Germinal center (tissue), 1 donor: ENCODE measurements at places on chromosomes 12 and 14.

- no peak for DNase-seq
Measured at GRCh38 chr12:108649669-108650068, 16.0 kb upstream of the SELPLG start.

DNA sequence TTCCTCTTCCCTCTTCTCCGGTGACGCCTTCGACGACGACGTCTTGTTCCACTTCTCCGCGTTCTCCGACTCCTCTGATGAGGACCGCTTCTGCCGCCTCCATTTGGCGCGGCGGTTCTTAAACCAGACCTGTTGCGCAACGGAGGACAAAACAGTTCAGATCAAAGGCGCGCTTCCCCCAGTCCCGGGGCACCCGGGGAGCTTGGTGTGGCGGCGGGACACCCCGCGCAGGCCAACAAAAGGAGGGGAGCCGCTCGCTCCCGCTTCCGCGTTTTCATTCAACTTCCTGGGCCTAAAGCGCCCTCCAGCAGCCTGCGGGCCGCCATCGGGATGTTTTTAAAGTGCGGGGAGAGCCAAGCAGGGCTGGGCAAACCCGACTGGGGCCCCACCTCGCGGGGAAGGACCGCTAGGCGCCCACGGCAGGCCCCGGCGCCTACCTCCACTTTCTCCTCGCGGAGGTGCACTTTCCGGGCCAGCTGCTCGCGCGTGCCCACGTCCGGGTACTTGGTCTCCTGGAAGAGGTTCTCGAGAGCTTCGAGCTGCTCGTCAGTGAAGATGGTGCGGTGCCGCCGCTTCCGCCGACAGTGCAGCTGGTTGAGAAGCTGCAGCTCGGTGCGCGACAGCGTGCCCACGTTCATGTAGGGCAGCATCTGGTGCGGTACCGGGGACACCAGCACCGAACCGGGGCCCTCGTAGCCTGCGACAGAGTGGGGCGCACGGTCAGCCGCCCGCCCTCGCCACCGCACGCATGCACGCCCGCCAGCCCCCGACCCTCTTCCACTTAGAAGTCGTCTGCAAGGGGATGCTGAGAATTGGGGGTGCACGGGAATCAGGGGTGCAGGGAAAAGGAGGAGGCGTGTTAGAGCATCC lies 1.2 kb downstream of the GSC start:
- DNase-seq: no peak

DNA sequence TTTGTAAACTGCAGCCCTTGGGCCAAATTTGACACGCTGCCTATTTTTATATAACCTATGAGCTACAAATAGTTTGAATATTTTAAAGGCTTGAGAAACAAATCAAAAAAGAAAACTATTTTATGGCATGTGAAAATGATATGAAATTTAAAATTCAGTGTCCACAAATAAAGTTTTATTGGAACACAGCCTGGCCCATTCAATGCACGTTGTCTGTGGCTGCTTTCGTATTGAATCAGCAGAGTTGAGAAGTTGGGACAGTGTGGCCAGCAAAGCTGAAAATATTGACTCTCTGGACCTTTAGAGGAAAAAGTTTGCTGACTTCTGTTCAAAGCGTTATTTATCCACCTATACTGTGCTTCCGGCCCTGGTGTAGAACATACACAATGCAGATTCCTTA lies 654.2 kb downstream of the MED13L start:
- DNase-seq: no peak

DNA sequence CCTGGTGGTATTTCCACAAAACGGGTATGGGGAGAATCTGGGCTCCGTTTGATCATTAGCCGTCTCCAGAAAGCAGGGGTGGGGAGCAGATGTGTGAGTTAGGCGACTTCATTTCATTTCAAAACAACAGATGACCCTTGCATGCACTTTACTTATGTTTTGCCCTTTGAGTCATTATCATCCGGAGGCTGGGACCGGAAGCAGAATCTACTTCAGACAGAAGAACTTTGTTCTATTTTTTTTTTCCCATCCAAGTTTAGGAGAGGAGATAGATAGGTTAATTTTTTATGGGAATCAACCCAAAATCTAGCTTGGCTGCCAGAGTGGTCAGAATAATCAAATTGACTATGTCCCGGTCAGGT lies 31.3 kb upstream of the CMAS start:
- no peak for DNase-seq

- DNase-seq: no peak
Measured at GRCh38 chr14:44945264-44945663, 16.5 kb downstream of the KLHL28 start.

GRCh38 chr12:48131517-48131916 lies 12.4 kb downstream of the PFKM start:
- no peak for DNase-seq

DNA sequence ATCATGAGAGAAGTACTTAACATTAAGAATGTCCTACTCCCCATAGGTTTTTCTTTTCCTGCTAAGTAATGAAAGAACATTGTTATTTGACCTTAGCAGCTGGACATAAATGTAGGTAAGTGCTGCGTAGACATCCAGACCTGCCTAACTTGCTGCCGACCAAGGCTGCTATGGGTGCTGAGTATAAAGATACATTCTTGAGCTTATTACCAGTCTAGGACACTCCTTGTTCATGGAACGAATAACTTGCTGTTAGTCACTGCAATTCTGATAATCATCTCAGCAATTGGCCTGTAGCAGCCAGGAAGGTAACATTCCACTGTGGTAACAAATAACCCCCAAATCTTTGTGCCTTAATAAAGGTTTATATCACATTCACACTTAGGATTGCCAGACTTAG lies 478.1 kb downstream of the VRK1 start:
- no peak for DNase-seq

DNA sequence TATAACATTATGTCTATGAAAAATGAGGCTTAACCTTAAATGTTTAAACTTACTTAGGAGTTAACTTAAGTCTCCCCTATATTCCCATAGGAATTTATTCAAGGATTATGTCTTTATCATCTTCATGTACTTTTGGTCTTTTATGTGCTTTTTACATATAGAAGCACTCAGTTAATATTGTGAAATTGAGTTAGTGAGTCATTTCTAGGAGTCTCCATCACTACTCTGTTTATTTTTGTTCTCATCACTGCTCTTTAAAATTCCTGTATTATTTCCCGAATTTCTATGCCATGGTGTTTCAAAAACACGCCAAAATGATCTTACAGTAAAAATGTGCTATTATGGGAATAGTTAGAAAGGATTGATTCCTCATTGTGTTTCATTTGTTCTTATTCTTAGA lies 31.6 kb downstream of the TBC1D15 start:
- DNase-seq: no peak

DNA sequence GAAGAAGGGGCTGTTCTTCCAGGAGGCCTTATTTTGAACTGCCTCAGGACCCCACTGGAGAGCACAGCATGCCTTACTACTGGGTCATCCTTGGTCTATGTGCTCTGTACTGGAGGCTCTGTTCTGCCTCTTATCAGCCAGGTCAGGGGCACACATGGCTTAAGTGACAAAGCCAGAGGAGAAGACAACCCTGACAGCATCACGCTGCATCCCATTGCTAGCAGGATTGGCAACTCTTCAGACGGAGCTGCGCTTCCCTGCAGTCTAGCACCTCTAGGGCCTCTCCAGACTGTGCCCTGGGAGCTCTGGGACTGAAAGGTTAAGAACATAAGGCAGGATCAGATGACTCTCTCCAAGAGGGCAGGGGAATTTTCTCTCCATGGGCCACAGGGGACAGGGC lies 17.3 kb upstream of the TIGAR start:
- DNase-seq: no peak

DNA sequence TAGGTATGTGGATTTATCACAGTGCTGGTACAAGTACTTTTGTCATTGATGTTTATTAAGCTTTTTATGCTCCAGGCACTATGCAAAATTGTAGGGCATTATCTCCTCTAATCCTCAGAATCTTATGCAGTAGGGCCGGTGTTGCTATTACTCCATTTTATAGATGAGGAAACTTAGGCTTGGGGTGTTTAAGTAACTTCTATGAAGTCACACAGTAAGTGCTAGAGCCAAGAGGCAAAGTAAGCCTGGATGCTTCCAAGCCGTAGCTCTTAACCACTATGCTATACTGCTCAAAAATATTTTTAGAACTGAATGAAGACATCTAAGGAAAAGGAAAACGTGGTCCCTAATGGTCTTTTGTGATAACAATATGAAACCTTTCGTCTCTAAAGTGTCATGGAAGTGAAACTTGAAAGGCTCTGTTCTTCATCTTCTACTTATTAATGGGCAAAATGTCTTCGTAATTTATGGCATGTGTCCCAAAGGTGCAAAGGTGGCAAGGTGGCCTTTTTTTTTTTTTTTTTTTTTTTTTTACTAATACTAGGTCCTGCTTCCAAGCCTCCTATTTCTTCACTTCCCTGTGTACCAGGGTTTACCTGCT lies 85.2 kb downstream of the ETV6 start:
- DNase-seq: no peak

GRCh38 chr14:30312214-30312613 lies 246.7 kb upstream of the G2E3 start:
- no peak for DNase-seq

GRCh38 chr12:41794336-41794735 lies 350.3 kb downstream of the GXYLT1 start:
- DNase-seq: no peak

- DNase-seq: no peak
Measured at GRCh38 chr12:19191089-19191488, 61.6 kb downstream of the PLEKHA5 start.

GRCh38 chr12:116400636-116401372 lies 123.3 kb upstream of the MED13L start:
- peak; percentile 27 for DNase-seq

DNA sequence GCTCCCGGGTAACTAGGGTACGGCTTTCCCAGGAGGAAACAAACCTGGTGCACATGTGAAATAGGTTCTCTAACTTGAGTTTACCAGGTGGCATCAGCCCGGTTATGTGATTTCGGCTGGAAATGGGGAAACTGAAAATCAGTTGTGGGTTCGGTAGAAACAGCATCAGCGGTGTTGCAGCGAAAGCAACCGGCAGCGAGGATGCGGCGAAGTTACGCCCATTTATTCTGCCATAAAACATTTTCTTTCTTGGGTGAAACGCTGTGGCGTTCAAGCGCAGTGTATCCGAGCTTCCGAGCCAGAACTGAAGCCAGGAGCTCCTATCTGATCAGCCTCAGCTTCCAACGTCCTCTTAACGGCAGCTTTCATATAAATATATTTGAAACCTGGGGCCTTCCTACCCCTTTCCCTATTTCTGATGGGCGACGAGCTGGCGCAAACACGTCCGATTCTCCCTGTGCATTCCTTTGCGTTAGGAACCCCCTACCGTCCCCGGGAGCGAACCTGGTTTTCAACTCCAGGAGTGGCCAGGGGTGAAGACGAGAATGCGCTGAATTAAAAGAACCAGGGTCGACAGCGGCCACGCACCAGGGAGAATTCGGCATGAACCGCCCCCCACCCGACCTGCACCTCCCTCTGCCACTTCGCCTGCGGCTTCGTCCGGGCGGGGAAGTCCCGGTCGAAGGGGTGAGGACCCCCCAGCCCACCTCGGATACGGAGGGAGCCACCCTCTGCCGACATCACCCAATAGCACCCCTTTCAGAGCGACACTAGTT lies 1.6 kb downstream of the DPF3 start:
- peak; percentile 15 for DNase-seq

- no peak for DNase-seq
Measured at GRCh38 chr14:64232095-64232838, 61.9 kb downstream of the ESR2 start.

GRCh38 chr12:124828264-124829007 lies 35.2 kb downstream of the SCARB1 start:
- no peak for DNase-seq

DNA sequence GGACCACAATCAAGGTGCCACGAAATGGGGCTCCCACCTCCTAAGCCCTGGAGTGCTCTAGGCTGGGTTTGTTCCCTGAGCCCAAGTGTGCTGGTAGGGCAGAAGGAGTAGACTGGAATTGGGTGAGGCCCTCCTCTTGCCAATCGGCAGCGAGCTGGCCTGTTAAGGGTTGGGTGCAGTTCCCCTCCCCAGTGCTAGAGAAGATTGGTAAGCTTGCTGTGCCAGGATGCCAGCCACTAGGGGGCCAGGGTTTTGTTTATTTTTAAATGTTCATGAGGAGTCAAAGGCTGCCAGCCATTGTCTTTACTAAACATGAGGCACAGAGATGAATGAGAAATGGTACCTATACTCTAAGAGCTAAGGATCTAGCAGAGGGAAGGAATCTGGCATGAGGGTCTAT lies 79.7 kb downstream of the SPTB start:
- DNase-seq: peak; percentile 20

DNA sequence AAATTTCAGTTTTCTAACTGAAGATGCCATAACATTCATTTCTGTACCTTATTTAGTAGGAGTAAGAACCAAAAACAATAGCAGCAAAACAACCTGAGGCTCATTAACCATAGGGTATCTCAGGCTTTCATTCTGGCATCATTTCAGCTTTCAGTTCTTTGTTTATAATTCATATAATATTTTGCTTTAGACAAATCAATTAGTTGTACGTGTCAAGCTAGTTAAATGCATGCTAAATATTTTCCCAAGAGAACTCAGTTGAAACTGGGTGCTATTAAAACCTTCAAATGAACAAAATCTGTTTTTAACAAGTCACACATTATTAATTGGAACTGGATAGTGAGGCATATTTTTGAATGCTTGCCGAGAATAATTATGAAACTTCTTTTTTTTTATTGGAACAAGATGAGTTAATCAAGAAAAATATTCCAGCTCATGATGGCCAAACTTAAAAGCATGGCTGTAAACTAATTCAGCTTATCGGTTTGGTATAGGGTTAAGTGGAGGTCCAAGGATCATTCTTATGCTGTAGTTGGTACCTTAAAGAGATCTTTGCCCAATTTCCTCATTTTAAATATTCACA lies 442.7 kb downstream of the BTG1 start:
- no peak for DNase-seq

- DNase-seq: no peak
Measured at GRCh38 chr12:120227233-120228040, 26.5 kb upstream of the RPLP0 start.

GRCh38 chr12:90653040-90653439 lies 301.9 kb downstream of the CCER1 start:
- DNase-seq: no peak

DNA sequence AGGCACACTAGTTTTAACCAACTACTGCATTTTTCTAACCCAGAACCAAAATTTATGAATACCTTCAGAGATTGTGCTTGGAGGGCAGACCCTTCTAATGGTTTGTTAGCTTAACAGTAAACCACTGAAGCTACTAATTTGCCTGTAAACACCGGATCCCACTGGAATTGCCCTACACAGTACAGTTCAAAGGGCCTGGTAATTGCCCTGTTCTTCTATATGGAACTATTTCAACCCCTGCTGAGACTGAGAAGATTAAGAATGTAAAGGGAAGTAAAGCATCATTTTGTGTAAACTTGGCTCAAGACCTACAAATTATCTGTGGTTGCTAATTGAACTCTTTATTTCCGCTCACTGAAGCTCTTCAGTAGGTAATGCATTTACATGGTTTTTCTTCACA lies 468.1 kb downstream of the NPAS3 start:
- DNase-seq: no peak

- DNase-seq: no peak
Measured at GRCh38 chr14:61528591-61529021, 166.7 kb upstream of the HIF1A start.

DNA sequence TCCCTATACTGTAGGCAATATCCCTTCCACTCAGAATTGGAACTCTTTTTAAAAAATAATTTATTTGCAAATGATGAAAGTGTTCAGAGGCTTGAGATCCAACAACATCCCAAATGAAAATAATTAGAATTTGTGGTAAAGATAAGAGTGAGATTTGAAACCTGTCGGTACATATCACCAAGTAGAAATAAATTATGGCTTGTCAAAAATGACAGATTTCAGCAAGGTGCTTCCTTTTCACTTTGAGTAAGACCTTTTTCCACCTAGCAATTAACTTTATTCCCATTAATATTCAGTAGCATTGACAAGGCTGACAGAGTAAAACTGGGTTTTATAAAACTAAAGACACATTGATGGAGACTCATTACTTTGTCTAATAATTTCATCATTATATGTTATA lies 107.7 kb upstream of the PRKD1 start:
- DNase-seq: no peak
